ENCODE measurements at places on chromosomes 1 and 21.

DNA sequence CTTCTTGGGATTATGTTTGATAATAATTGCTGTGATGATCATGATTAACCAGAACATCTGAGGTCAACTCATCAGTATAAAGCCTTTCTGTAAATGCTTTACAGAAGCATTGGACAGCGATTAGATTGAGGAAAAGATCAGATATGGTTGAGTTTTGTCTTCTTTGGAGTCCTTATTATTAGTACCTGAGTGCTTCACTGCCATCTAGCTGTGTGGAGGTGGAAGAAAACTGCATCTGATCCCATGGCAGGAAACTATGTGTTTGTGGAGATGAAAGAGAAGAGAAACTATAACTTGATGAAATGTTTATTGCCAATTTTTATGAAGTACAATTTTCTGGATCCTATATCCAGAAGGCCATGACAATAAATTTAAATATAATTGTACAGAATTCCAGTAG lies 11.4 kb downstream of the FLG2 start:
- DNase-seq: no peak

DNA sequence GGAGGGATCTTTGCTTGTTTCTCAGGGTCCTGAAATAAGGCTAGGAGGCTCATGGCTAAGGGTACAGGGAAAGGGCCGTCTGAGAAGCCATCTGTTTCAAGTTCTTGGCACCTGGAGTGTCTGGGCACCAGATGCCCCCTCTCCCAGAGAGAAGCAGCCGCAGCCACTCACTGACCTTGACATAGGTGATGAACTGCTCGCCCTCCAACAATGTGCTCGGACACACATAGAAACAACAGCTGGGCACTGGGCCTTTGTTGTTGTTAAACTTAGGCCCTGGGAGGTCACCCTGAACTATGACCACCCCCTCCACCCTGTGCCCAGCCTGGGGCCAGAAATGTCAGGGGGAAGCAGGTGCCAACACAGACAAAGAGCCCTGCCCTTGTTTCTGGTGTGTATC lies 9.2 kb upstream of the TNNI1 start:
- DNase-seq: no peak

DNA sequence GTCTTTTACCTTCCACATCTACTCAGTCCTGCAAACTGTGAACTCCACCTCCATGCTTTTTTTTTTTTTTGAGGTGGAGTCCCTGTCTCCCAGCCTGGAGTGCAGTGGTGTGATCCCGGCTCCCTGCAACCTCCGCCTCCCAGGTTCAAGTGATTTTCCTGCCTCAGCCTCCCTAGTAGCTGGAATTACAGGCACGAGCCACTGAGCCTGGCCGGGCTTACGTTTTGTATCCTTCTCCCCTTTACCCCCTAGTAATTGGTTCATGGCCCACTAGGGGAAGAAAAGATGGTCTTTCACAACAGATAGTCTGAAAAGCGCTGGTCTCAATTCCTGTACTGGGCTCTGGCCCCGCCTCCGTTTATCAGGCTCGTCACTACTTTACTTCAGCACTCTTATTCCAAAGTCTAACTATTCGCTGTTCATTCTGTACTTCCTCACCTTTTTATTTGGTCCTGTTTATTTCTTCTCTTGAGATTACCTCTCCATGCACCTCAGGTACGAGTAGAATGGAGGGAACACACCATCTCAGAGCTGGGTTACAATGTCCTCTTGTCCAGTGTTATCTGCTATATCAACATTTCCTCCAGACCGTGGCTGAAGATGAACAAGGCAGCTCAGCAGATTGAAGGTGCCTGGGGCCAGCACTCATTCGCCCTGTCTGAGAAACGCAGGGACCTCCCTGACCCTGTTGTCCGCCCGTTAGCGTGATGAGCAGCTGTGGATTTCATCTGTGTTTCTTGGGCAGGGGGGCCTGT lies 16.2 kb downstream of the CNST start:
- no peak for DNase-seq

GRCh38 chr21:38358666-38359065 lies 101.9 kb downstream of the KCNJ15 start:
- no peak for DNase-seq

GRCh38 chr1:38050397-38051078 lies 3.9 kb upstream of the POU3F1 start:
- no peak for DNase-seq

- DNase-seq: no peak
Observed at GRCh38 chr1:59477286-59477685, 180.4 kb downstream of the FGGY start.

GRCh38 chr21:8993943-8994639 lies 1527.3 kb upstream of the TPTE start:
- no peak for DNase-seq

- DNase-seq: no peak
Observed at GRCh38 chr1:56098946-56099345, 480.4 kb downstream of the PLPP3 start.

DNA sequence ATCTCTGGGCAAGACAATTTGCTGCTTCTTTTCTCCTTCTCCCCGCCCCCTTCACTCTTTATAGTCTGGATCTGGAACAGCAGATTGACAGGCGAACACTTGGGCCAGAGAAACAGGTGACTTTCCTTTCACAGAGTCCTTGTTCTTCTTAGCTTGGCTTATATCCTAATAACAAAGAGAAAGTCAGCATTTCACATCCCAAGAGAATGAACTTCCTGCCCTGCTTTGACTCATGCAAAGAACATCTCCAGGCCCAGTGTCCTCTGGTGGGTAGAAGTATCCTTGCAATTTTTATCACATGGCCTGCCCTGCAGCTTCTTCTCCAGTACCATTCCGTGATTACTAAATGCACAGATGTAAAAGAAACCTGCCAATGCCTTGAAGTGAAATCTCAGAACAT lies 764.4 kb downstream of the ADGRL2 start:
- DNase-seq: no peak

DNA sequence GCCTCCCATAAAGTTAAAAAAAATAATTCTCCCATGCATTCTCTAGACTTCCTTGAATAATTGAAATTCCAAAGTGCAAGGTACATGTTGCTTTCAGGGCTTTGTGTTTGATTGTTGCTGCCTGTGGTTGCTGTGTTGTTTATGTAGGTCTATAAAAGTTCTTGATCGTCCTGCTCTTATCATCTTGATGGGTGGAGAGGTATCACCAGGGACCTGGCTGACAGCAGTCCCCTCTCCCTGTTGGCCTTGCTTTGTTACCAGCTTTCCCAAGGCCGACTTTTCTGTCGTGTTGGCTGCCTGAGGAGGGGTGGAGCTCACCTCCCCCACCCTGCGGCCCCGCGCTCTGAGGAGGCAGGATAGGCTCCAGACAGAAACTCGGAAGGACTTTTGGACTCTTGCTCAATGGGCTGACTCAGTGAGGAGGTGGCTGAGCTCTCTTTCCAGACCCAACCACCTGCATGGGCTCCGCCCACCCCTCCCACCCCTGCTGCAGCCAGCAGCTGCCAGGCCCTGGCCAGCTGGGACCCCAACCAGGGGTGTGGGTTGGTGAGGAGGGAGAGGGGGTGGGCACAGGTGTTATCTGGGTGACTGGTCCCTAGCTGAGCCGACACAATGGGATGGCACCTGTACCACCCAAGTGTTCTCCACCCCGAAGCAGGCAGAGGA lies 2.0 kb downstream of the INAVA start:
- no peak for DNase-seq

GRCh38 chr1:15184436-15185241 lies 31.1 kb downstream of the TMEM51 start:
- no peak for DNase-seq

DNA sequence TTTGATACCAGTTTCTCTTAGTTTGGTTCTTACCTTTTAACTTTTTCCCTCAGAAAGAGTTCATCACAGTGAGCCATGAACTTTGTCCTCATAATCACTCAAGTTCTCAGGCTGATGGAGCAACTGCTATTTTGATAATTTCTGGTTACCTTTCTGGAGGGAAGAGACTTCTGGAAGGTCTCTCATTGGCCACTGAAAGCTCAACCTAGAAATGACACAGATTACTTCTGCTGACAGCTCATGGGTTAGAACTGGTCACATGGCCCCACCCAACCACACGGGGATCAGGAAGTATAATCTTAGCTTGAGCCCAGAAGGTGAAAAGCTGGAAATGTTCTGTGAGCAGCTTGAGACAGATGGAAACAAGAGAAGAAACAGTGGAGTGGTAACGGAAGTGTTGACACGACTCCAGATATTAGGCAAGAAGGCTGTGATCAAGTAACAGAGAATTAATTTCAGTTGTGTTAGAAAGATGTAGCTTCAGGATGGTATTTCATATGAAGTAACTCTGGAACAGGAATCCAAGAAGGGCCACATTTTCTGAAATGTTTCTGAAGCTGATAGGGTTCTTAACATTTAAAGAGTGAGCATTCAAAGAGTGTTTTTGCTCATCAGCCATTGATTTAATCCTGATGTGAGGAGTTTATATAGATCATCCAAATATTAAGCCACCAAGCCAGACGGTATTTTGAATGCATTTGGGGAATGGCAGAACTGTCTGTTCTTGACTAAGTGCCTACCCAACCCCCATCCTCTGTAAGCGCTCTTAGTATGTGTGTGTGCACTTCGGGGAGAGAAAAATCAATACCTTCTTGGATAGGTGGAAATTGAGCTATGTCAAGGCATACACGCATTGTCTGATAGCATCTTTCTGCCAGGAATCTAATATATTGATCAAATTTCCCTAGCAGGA lies 21.9 kb upstream of the XPR1 start:
- no peak for DNase-seq

GRCh38 chr1:2202843-2203601 lies 8.4 kb upstream of the FAAP20 start:
- no peak for DNase-seq

DNA sequence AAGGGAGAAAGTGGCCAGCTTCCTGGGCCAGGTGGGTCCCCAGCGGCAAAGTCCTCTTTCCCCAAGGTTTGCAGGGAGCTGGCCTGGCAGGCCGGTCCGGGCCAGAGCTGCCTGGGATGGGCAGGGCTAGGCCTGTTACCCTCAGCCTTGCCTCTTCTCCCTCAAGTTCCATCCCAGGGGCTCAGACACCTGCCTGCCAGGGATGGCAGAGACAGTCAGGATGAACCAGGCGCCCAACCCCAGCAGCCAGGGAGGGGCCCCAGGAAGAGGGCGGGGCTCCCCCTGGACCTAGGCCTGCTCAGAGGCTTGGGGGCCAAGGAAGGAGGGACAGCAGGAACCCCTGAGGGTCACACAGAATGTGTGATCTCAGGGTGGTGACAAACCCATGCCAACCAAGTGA lies 120.6 kb downstream of the CASZ1 start:
- DNase-seq: no peak

DNA sequence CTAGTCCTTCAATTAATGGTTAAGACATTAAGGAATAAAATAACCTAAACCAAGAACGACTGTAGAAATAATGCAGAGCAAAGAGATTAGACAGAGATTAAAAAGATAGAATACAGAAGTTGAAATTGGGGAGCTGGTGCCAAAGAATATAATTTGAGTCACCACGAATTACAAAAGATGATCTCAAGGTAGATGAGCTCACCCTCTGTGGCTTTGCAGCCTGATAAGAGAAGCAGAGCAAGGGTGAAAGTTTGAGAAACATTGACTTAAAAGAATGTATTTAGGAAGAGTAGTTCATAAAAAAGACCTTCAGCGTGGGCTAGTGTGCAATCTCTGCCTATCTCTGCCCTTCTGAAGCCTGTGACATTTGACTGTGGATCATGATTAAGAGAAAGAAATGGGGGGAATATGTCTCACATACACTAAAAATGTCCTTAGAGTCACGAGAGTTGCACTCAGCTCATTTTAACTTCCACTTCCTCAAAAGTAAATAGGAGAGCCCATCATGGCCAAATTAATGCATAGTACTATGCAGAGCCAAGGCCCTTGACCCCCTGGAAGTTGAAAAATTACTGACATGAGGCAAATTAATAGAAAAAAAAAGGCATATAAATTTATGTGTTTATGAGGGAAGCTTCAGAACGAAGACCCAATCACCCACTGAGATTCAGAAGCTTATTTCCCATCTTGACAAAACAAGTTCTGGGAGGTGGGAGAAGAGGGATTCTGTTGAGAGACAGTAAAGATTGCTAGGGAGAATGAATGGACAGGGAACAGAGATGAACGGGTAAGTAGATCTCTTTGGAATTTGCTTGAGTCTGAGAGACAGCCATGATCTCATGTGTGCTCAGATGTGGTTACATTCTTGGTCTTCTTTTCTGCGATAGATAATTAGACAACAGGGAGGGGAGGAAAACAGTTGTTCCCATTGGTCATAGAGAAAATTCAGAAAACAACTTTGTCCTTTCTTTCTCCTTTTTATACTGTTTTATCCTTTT lies 395.4 kb upstream of the LRRC7 start:
- DNase-seq: no peak

- DNase-seq: no peak
Observed at GRCh38 chr21:33011462-33011861, 14.3 kb upstream of the OLIG2 start.

DNA sequence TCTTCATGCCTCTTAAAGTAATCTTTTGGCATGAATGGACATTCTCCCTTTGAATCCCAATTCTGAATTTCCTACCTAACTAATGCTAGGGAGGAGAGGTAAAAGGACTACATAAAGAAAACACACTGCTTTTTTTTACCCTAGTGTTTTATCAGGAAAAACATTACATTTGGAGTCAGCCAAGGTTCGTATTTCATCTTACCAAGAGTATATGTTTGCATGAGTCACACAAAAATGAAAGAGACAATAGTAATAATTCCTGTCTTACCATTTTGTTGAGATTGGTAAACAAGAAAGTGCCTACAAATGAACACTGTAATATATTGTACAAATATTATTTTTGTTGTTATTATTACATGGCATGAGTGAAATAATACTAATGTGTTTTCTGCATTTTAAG lies 112.9 kb upstream of the WARS2 start:
- no peak for DNase-seq

- DNase-seq: no peak
Observed at GRCh38 chr21:37550618-37551330, 184.2 kb downstream of the DYRK1A start.

GRCh38 chr1:86339014-86339812 lies 56.9 kb downstream of the ODF2L start:
- DNase-seq: no peak

- DNase-seq: no peak
Observed at GRCh38 chr1:3367376-3367775, 87.1 kb upstream of the ARHGEF16 start.

DNA sequence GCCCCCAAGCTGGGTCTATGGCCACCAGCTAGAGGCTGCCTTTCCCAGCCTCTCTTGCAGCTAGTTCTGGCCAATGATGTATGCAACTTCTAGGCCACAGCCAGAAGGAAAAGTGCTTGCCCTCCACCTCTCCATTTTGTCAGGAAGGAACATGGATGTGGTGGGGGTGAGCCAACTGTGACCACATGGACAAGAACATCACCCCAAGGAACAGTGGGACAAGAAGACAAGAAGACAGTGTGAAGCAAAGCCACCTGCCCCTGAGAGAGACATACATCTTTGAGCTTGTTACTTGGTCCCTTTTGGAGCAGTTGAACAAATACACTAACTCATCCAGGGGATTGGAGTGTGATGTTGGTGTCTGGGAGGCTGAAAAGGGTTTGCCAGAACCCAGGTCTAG lies 105.8 kb upstream of the EDN2 start:
- no peak for DNase-seq

DNA sequence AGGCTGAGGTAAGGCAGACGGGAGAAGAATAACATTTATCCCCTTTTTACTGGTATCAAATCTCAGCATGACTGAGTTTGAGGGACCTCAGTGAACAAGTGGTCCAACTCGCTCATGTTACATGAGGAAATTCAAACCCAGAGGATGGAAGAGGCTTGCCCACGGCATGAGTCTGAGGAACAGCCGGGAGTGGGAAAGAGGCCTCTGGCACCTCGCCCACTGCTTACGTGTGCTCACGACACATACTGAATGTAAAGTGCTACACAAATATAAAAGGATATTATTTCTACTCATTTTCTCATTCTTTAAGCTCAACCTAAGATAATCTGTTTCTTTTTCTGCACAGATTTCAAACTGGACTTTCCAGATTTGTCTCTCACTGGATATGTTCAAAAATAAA lies 14.7 kb downstream of the BEND5 start:
- DNase-seq: no peak

All from stimulated activated CD8-positive, alpha-beta memory T cell treated with anti-CD3 and anti-CD28 coated beads, Interleukin-7, amount 100 ng/mL, for 1 hour (primary cell).